Bronchial epithelial cell (primary cell): ENCODE measurements at places on chromosomes 4 and X. TPM values are rescaled to one million over a fixed set of nuclear protein-coding genes. Genes with fewer than 3 reads are reported as not detected.

DNA sequence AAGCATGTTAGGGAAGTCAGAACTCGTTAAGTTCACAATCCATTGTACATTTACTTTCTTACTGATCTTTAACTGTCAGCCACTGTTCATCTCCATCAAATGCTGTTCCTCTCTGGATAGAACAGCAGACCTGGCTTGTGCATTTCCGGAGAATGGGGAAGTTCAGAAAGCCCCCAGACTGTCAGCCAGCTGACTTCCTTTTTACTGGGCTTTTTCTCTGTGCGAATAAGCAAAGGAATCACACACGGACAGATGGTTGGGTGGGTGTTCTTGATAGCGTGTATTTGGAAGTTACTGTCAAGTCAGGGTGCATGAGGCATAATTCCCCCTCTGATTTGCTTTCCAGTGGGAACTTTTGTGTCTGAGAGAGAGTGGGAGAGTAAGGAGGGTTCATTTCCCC is 56.8 kb downstream of the TSPAN7 start:
- no peak for DNase-seq

The RCHY1 gene
- 22.6 and 30.0 TPM in 2 replicates for total RNA-seq

GRCh38 chr4:159433337-159433736 is 330.5 kb downstream of the RAPGEF2 start:
- no peak for DNase-seq

DNA sequence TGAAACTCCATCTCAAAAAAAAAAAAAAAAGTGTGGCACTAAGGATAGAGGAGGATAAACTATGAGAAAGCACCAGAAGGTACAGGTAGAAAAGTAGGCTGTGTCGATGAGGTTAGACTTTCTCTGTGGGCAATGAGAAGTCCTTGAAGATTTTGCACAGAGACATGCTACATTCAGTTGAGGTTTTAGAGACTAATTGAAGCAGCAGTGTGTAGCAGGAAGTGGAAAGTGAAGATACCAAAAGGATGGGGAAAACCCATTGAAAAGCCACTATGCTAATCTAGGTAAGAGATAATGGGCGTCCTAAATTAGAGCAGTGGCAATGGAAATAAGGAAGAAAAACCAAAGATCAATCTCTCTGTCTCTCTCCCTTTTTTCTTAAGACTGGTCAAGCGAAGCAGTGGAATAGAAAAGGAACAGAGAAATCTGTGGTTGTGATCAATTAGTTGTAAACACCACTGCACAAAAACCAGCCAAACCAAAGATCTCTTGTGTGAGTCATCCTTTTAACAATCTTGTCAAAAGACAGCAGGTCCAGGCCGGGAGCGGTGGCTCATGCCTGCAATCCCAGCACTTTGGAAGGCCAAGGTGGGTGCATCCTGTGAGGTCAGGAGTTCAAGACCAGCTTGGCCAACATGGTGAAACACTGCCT is 3.5 kb downstream of the SPINK2 start:
- peak; percentile 13 for DNase-seq

The TMSB15B gene
- 0.77 and 1.1 TPM in 2 replicates for total RNA-seq

DNA sequence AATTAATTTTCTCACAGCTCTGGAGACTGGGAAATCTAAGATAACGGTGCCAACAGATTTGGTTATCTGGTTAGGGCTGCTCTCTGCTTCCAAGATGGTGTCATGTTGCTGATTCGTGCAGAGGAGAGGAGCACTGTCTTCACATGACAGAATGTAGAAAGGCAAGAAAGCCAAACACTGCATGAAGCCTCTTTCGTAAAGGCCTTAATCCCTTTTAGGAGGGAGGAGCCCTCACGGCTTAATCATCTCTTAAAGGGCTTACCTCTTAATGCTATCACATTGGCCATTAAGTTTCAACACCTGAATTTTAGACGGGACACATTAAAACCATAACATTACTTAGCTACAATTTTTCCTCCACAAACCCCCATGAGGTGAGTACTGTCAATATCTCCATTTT is 174.1 kb downstream of the COX18 start:
- DNase-seq = no peak

GRCh38 chr4:163744861-163745260 is 250.4 kb downstream of the TMA16 start:
- no peak for DNase-seq

DNA sequence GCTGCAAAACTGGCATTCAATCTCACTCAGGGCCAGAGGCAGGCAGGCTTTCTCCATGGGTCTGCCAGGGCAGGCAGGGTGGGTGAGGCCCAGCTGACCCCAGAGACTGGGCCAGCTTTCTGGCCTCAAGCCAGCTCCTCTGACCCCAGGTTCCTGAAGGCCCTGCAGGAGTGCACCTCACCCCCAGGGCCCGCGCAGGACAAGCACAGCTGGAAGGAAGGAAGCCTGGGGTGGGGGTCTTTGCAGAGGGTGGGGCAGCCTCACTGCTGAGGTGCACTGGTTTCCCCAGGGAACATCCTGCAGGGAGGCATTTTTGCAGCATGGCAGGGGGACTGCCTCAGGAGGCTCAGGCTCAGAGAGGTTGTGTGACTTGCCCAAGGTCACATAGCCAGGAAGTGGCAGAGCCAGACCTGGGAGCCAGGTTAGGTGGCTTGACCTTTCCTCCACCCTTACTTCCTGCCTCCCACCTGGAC is 31.5 kb upstream of the AFAP1 start:
- no peak for DNase-seq

- no peak for DNase-seq
Observed at GRCh38 chr4:3623106-3623505, 90.9 kb upstream of the LRPAP1 start.

The MAGEB2 gene
- not detected in 2 replicates for total RNA-seq

GRCh38 chr4:111718763-111719559 is 426.3 kb upstream of the FAM241A start:
- DNase-seq = no peak

DNA sequence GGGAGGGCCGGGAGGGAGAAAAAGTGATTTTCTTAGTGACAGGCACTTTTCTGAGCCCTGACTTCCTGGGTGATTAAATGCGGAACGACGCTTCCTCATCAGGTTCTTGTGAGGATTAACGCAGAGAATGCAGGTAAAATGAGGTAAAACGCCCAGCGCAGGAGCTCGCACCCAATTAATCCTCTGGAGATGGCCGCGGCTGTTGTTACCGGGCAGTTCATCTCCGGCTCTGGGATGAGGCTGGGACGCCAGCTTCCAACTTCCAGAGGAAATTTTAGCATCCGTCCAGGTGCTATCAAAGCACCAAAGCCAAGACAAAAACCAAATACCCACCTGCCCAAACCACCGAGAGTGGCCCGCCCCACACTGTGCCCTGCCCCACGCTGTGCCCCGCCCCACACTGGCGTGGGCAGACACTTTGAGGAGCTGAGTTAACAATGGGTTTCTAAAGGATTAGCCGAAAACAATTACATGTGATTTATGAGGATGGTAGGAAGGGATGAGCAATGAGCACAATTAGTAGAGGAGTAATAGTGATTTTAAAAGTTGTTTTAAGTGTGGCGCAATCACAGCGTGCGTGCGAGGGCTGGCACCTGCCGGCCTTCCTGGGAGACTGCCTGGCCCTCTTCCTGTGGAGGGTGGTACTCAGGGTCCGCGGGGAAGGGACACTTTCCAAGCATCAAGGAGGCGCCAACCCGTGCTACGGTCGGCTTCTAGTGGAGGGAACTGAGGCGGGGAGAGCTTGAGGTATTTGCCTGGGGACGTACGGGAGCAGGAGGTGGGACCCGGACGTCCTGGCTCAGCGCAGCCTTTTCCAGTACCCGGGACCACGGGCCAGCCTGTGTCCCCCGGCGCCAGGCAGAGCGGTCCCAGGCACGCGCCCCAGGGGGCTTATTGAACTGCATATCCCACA is 41.6 kb upstream of the ADRA2C start:
- no peak for DNase-seq

- DNase-seq = no peak
Observed at GRCh38 chrX:40176351-40177116, 78.8 kb upstream of the BCOR start.
